Right lung (tissue), 10 donors: ENCODE measurements at places on chromosomes 5 and 9. TPM values are rescaled to one million over a fixed set of nuclear protein-coding genes. Genes with fewer than 3 reads are reported as not detected.

GRCh38 chr9:118711843-118712242, 657.4 kb downstream of the BRINP1 start:
- no peak for DNase-seq

GRCh38 chr9:113386571-113387393, 10.0 kb upstream of the HDHD3 start:
- DNase-seq, result no peak

DNA sequence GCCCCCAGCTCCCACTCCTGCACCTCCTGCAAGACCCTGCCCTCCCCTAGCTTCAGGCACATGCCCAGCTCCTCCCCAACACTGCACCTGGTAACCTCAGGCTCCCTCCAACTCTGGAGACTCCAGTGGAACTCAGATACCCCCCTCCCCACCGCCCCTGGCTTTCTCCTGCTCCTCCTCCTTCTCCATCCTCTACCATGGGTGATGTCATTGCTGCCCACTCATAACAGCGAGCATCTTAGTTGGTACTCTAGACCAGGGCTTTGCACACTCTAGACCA, 24.7 kb upstream of the CNOT6 start:
- DNase-seq, result no peak

DNA sequence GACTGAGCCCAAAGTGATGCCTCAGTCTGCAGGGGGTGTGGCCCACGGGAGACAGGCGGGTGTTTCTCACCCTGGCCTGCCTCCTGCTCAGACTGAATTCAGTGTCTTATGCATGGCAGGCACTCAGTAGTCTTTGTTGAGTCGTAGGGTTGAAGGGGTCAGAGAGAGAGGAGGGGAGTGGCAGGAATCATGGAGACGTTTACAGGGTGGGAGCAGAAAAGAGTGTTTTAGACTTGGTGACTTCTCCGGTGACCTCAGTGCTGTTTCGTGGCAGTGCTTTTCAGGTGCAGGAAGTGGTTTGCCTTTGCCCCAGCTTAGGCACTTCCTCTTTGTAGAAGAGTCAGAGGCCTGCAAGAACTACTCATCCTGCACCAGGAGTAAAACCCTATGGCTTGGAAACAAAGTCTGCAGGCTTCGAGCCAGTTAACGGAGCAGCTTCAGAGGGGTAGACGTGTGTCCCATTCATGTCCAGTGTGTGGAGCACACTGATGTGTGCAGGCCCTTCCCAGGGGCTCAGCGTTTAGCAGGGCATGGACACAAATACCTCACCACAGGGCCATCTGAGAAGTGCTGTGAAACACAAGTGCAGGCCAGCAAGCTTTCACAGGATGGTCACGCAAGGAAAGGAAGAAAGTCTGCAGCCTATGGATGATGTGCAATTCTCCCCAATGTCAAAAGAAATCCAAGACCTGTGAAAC, 24.5 kb upstream of the SEMA4D start:
- DNase-seq, result no peak

GRCh38 chr5:148815578-148815977, 10.8 kb upstream of the ADRB2 start:
- DNase-seq, result no peak

- no peak for DNase-seq
Observed at GRCh38 chr5:141783005-141783946, 94.9 kb downstream of the PCDH1 start.

DNA sequence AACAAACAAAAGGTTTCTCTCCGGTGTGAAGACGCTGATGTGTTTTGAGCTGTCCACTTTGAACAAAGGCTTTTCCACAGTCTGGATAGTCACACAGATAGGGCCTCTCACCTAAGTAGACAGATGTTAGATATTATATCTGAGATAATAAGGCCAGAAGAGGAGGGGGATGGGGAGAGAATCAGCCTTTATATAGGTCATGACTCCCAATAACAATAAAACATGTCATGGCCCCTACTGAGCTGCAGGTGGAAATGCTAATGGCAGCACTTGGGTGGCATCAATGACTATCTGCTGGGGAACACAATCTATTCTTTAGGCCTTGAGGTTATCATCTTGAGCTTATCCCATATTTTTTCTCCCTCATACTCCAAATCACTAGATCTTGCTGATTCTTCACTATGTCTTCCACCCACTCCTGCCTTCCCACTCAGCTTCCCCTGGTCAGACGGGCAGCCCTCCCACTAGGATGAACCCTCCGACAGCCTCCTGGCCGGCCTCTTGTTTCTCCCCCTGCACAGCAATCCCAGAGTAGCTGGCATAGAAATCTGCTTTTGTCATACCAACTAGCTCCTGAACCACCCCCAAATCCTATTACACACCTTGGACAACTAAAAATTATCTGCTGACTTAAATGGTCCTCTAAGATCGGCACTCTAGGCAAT, 11.5 kb upstream of the SLC35D2 start:
- no peak for DNase-seq

DNA sequence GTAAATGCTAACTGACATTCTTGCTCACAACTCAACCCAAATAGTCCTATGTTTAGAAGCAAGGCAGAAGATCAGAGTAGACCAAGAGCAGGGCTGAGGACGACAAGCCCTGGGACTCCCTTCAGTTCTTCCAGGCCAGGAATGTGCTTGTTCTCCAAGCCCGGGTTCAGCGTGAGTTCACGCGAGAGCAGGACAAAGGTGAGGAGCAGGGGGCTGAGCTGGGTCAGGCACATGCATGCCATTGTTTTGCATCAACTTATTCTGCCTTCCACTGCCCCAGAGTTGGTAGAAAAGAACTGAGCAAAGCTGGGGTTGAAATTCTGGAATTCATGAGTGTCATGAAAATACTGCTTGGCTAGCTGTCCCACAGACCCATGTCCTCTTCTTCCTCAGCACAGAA, 206.5 kb downstream of the PAX5 start:
- no peak for DNase-seq

GRCh38 chr9:127340721-127341120, 56.2 kb upstream of the SLC2A8 start:
- DNase-seq, result no peak

The EGFLAM gene
- polyA plus RNA-seq, result 12.4 TPM
